ENCODE measurements at places on chromosomes 5 and 9.
A peak's percentile ranks its signal among the peaks of the same experiment; 100 is the strongest.

DNA sequence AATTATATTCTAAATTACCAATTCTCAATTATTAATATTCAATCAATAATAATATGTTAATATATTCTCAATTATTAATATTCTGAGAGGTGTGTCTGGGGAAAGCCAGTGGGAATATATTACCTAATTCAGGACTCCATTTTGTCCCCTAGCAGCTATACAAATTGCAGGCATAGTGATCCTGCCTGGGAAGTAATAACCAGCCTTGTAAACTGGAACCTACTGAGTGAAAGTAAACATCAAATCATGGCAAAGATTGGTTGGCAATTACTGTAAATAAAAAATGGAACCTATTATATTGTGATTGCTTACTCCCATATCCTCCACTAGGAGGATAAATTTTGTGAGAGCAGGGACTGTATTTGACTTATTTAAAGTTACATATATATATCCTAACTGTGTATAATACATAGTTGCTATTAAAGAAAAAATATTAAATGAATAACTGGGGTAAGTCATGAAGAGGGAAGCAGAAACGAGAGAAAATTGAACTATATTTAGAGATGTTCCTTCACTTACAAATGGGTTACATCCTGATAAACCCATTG, 150.5 kb upstream of the ELL2 start:
- DNase-seq: no peak

- no peak for DNase-seq
These were observed 146.3 kb upstream of the POU5F2 start for GRCh38 chr5:93887678-93888077.

DNA sequence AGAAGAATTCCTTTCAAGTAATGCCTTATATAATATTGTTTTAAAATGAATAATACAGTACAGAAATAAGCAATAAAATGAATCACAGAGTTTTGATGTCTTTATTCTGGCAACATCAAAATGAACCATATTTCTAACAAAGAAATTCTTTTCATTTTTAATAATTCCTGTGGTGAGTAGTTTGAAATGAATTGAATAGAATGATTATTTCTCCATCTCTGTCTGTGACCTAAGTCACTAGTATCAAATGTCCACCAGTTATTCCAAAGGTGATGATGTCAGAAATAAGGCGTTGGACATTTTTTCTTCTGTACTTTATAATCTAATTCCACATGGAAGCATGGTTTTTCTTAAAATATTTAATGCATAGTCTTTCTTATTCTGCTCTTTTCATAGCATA, 106.2 kb downstream of the ADAMTSL1 start:
- no peak for DNase-seq

GRCh38 chr5:128522336-128522735, 15.7 kb downstream of the FBN2 start:
- no peak for DNase-seq

DNA sequence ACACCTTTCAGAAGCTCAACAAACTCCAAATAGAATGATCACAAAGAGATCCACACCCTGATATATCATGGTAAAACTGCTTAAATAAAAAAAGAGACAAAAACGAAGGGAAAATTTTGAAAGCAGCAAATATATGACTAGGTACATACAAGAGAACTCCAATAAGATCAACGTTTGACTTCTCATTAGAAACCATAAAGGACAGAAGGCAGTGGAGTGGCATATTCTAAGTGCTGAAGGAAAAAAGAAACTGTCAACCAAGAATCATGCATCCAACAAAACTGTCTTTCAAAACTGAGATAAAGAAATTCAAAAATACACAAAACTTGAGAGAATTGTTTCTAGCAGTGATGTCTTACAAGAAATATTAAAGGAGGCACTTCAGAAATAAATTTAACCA, 11.2 kb downstream of the SLC22A4 start:
- DNase-seq: no peak

- DNase-seq: no peak
These were observed 71.5 kb upstream of the ANXA1 start for GRCh38 chr9:73080110-73080694.

GRCh38 chr5:170736966-170737365, 46.6 kb upstream of the GABRP start:
- DNase-seq: no peak

- DNase-seq: no peak
These were observed 334.3 kb downstream of the EBF1 start for GRCh38 chr5:158765407-158765806.

GRCh38 chr9:37902796-37903646, 906 bp downstream of the SLC25A51 start:
- DNase-seq: no peak

DNA sequence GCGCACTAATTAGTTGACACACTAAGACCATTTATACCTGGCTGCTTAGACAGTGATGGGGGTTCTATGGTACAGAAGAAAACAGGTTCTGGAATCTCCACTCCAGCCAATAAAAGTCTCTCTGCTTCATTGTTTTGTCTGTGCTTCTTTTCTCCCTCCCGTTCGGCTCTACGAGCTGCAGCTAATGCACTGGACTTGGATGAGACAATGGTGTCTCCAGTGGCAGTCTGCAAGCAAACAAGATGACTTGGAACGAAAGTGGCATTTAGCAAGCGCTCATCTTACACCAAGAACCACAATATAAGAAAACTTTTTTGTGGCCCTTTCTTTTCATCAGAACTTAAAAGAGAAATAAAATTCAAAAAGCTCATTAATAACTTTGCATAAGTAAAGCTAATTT, 30.2 kb downstream of the GFM2 start:
- DNase-seq: no peak

GRCh38 chr5:108122702-108123101, 259.2 kb downstream of the FBXL17 start:
- DNase-seq: no peak

DNA sequence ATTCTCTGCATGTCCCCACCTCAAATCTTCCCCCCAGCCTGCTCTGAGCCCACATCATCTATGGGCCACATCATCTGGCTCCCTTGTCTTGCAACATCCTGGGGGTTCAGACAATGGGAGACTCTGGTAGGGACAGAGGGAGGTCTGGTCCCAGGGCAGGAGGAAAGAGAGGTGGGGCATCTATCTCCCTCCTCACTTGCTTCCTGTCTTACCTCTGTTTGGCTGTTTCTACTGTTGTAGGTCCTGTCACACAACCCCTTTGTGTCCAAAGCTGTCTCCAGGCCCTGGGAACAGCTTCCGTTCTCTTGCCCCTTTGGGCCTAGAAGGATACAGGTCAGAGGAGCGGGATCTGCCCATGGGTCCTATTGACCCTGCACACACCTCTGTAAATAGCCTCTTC, 227.2 kb downstream of the NSG2 start:
- no peak for DNase-seq

DNA sequence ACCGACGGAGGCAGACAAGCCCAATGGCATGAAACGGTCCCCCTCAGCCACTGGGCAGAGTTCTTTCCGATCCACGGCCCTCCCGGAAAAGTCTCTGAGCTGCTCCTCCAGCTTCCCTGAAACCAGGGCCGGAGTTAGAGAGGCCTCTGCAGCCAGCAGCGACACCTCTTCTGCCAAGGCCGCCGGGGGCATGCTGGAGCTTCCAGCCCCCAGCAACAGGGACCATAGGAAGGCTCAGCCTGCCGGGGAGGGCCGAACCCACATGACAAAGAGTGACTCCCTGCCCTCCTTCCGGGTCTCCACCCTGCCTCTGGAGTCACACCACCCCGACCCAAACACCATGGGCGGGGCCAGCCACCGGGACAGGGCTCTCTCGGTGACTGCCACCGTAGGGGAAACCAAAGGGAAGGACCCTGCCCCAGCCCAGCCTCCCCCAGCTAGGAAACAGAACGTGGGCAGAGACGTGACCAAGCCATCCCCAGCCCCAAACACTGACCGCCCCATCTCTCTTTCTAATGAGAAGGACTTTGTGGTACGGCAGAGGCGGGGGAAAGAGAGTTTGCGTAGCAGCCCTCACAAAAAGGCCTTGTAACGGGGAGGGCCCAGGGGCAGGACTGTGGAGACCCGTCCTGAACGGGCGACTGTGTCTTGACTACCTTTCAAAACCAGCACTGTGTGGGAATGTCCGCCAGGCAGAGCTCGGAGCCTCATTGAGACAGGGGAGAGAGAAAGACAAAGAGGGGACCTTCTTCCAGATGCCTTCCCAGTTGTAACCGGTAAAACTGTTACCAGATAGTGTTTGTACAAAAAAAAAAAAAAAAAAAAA, 29.9 kb downstream of the CD180 start:
- peak; percentile 77 for DNase-seq

DNA sequence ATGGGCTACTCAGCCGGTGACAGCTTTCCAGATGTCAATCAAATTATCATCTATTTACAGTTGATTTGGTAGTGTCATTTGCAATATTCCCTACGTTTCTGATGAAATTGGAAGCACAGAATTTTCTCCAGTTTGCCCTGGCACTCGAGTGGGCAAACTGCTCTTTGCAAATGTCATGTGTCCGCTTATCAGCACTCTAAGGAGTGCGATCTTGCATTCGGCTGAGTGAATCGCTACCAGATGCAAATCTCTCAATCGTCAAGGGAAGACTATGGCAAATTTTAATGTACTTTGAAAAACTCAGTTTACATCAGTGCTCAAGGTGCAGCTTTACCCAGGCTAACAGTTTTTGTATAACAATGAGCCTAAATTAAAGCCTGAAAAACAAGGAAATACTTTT, 66.8 kb downstream of the BNC2 start:
- no peak for DNase-seq

GRCh38 chr9:101387871-101388506, 3.2 kb upstream of the BAAT start:
- DNase-seq: no peak

- DNase-seq: no peak
These were observed 687.4 kb downstream of the PRR16 start for GRCh38 chr5:121151534-121151933.

GRCh38 chr9:128233817-128234406, 30.7 kb downstream of the DNM1 start:
- DNase-seq: no peak

DNA sequence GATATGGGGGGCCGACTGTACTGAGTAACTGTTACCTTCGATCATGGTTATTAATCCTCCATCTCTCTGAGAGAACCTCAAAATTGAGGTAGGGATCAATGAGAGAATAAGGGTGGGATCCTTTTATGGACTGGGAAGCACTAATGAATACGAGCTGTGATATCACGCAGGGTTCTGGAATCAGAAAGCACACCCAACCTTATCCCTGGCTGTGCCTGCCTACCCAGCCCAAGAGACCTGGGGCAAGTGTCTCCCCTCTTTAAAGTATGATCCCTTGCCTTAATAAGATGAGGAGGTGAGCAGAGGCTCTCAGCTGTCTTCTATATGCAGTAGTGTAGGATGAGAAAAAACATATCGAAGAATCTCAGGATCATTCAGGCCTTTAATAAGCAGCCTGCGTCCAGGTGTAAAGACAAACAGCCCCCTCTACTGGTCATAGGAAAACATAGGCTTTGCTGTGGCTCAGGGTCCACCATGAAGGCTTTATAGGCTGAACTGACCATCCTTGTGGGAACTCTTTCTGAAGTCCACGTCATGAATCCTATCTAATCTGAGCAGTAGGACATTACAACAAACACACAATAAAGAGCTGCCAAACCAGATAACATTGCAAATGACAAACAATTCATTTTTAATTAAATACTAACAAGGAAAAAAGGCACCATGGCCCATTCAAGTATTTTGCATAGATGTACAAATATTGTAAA, 16.8 kb downstream of the NIPAL4 start:
- DNase-seq: peak; percentile 61

All from CD4-positive, alpha-beta T cell treated with Interferon alpha-2 for 1 hour (primary cell).